ENCODE measurements at places on chromosomes 7 and 10.

DNA sequence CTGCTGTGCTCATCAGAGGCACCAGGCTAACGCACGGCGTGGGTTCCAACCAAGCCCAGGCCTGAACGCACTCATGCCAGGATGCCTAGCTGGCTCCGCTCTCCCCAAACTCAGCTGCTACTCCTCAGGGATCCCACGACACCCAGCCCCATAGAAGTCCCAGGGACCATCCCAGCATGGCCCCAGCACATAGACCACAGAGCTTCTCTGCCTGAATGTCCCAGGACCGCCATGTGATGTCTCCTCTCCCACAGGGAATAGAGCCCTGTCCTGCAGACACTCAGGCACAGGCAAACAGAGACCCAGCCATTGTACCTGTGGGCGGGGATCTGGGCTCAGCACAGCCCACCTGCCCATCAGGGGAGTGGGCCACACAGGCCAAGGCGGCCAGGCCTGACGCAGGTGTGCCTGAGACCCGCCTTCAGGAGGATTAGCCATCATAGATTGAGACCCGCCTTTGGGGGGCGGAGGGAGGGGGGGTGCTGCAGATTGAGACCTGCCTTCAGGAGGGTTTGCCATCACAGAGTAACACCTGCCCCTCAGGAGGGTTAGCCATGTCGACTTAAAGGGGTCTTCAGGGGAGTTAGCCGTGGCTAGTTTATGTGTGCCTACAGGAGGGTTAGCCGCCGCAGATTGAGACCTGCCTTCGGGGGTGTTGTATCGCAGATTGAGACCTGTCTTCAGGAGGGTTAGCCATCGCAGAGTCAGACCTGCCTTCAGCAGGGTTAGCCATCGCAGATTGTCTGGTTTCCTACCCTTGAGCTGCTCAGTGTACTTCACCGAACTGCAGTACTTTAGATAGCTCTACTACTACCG is 29.0 kb downstream of the RASGEF1A start:
- H3K36me3 ChIP-seq, result no peaks in the 10 kb centered on the region
- DNase-seq, result no peak
- no peaks in the 10 kb centered on the region for H3K4me1 ChIP-seq
- H3K4me3 ChIP-seq, result no peak overlapping the region
- no peaks in the 10 kb centered on the region for H3K27me3 ChIP-seq

DNA sequence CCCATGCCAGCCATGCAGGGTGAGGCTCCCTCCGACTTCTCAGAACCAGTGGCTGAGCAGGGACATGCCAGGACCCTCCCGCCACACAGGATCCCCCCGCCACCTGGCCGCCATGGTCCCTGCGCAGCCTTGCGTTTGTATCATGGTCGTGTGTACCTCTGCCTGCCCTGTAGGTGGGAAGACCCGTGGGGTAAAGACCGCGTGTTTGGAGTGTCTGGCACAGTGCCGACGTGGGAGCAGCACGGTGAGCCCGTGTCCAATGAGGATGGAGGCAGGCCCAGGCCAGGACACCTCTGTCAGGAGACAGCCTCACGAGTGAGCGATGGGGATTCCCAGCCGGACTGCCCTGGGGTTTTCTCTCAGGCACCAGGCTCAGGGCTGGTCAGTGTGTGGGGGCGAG is 31.9 kb downstream of the NKX6-2 start:
- H3K36me3 ChIP-seq, result no peaks in the 10 kb centered on the region
- H3K27ac ChIP-seq, result no peak overlapping the region
- H3K27me3 ChIP-seq, result no peaks in the 10 kb centered on the region

GRCh38 chr7:100158229-100159098 is at the start of gene TRAPPC14:
TSS of gene TRAPPC14 (minus strand) at chr7:100158723. CDS start at chr7:100158499, 224 bp downstream.
- peak; percentile 83 for DNase-seq
- H3K27me3 ChIP-seq, result no peaks in the 10 kb centered on the region
- H3K4me1 ChIP-seq, result peaks cover 6% of the 10 kb centered on the region
- H3K4me3 ChIP-seq, result peak within 1 kb of the TSS; percentile 85
- H3K27ac ChIP-seq, result peak within 1 kb of the TSS; percentile 86

- H3K36me3 ChIP-seq, result no peaks in the 10 kb centered on the region
- DNase-seq, result no peak
- H3K4me3 ChIP-seq, result no peak overlapping the region
- H3K4me1 ChIP-seq, result no peaks in the 10 kb centered on the region
- no peaks in the 10 kb centered on the region for H3K27me3 ChIP-seq
- H3K27ac ChIP-seq, result no peak overlapping the region
Measured at GRCh38 chr10:3625959-3626751, 158.9 kb downstream of the KLF6 start.

DNA sequence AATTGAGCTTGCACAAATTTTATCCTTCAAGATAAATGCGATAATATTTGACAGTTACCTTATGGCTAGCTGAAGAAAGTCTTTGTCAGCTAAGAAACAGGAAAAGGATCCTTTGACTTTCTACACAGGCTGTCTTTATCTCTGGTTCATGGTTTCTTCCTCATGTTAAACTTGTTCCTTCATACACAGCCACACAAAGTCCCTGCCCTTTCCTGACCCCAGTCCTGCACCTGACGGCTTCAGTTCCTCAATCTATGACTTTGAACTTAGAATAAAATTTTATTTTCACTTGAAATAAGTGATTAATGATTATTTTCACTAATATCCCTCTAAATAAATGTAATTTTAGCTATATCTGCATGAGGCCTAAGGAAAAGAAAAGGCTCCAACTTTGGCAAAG is 77.8 kb upstream of the PRSS1 start:
- no peak overlapping the region for H3K27ac ChIP-seq
- no peaks in the 10 kb centered on the region for H3K36me3 ChIP-seq
- no peak for DNase-seq
- H3K27me3 ChIP-seq, result no peaks in the 10 kb centered on the region

DNA sequence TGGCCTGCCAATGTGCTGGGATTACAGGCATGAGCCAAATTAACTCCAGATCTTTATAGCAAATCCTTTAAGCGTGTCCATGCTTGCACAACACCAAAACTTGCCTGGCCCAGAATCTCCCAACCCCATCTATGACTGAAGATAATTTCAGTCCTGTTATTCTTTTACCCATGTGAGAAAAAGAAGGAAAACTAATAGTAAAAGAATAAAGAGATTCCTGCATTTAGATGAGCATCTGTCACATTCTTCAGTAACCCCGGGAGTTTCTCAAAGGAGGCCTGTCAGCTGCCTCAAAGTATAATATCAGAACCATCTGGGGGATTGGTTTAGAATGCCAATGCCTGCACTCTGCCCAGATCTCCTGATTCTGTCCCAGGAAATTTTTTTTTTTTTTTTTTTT is 158.1 kb upstream of the KMT2E start:
- H3K36me3 ChIP-seq, result no peaks in the 10 kb centered on the region
- no peaks in the 10 kb centered on the region for H3K27me3 ChIP-seq
- no peak overlapping the region for H3K4me3 ChIP-seq

GRCh38 chr10:52048051-52048450 is 266.0 kb upstream of the DKK1 start:
- DNase-seq, result no peak
- no peaks in the 10 kb centered on the region for H3K36me3 ChIP-seq
- H3K27ac ChIP-seq, result no peak overlapping the region
- H3K27me3 ChIP-seq, result no peaks in the 10 kb centered on the region

- no peak overlapping the region for H3K4me3 ChIP-seq
- H3K36me3 ChIP-seq, result no peaks in the 10 kb centered on the region
- no peaks in the 10 kb centered on the region for H3K4me1 ChIP-seq
Measured at GRCh38 chr10:122486406-122487080, 25.2 kb downstream of the HTRA1 start.

DNA sequence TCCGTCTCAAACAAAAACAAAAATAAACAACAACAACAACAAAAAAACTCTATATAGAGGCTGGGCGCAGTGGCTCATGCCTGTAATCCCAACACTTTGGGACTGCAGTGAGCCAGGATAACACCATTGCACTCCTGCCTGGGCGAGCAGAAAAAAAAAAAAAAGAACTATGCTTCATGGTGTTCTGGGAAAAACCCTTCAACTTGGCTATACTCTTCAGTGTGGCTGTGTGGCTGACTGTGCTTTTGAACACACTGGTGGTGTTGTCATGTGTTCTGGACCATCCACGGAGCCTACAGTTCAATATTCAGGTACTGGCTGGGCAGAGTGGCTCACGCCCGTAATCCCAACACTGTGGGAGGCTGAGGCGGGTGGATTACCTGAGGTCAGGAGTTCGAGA is 26.5 kb downstream of the SNX8 start:
- H3K4me1 ChIP-seq, result no peaks in the 10 kb centered on the region
- H3K36me3 ChIP-seq, result no peaks in the 10 kb centered on the region
- no peak overlapping the region for H3K4me3 ChIP-seq
- DNase-seq, result no peak
- H3K27ac ChIP-seq, result no peak overlapping the region
- H3K27me3 ChIP-seq, result no peaks in the 10 kb centered on the region

DNA sequence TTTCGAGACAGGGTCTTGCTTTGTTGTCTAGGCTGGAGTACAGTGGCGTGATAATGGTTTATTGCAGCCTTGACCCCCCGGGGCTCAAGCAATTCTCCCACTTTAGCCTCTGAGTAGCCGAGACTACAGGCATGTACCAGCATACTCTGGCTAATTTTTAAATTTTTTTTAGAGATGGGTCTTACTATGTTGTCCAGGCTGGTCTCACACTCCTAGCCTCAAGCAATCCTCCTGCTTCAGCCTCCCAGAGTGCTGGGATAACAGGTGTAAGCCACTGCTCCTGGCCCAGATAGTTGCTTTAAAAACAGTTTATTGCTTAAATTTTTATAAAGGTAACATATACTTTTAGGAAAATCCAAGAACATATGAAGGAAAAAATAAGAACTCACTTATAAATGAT is 26.3 kb downstream of the NEURL1 start:
- H3K4me1 ChIP-seq, result no peaks in the 10 kb centered on the region
- no peak for DNase-seq
- H3K27me3 ChIP-seq, result no peaks in the 10 kb centered on the region
- H3K27ac ChIP-seq, result no peak overlapping the region
- no peak overlapping the region for H3K4me3 ChIP-seq
- no peaks in the 10 kb centered on the region for H3K36me3 ChIP-seq

GRCh38 chr7:100825751-100826513 is 1.4 kb downstream of the EPHB4 start:
- peak overlapping the region; percentile 89 for H3K27ac ChIP-seq
- no peaks in the 10 kb centered on the region for H3K4me1 ChIP-seq
- no peaks in the 10 kb centered on the region for H3K27me3 ChIP-seq
- DNase-seq, result no peak
- H3K4me3 ChIP-seq, result peak overlapping the region; percentile 66

DNA sequence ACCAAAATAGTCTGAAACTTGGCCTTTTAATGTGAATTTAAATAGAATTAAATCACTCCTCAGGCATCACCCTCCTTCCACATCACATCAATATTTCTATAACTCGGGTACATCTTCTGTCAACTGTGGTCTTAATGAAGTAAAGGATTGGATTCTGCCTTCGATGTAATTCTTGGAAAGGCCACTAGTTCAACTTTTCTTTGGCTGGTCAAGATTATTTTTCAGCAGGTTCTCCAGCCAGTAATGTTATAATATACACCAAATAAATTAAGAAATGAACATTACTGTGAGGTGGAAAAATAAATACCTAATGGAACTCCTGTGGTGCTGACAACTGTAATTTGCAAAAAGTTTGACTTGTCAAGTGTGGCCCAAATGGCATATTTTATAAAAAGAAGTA is 9.7 kb upstream of the SLC16A9 start:
- H3K27ac ChIP-seq, result no peak overlapping the region
- H3K4me3 ChIP-seq, result no peak overlapping the region
- H3K27me3 ChIP-seq, result no peaks in the 10 kb centered on the region
- no peaks in the 10 kb centered on the region for H3K4me1 ChIP-seq

- no peaks in the 10 kb centered on the region for H3K27me3 ChIP-seq
- no peak for DNase-seq
- no peaks in the 10 kb centered on the region for H3K4me1 ChIP-seq
- no peaks in the 10 kb centered on the region for H3K36me3 ChIP-seq
- peak overlapping the region; percentile 33 for H3K27ac ChIP-seq
Measured at GRCh38 chr7:80916770-80917741, 1.8 kb downstream of the SEMA3C start.

GRCh38 chr10:84540022-84540616 is 211.7 kb downstream of the CCSER2 start:
- no peak for DNase-seq
- H3K4me3 ChIP-seq, result no peak overlapping the region
- no peak overlapping the region for H3K27ac ChIP-seq

DNA sequence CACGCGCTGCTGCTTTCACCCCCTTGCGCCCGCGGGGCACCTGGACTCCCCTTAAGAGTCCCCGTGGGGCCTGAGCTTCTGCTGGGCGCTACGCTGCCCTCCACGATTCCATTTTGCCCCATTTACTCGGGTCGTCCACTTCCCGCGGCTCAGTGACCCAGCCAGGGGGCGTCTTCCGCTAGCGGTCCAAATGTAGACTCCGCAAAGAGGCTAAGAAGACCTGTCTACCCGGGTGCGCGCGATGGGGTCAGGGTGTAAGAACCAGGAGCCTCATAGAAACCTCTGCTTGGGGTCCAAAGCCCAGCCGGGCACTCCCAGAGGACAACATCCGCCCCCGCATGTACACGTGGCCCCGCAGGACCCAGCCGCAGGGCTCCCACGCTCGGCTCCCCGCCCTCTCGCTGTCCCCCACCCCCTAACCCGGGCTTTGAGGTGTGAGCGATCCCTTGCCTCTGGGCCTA is 5.2 kb upstream of the HMX2 start:
- peaks cover 100% of the 10 kb centered on the region for H3K27me3 ChIP-seq
- no peaks in the 10 kb centered on the region for H3K36me3 ChIP-seq
- peaks cover 2% of the 10 kb centered on the region for H3K4me1 ChIP-seq
- DNase-seq, result no peak

GRCh38 chr10:52257692-52258075 is 56.4 kb upstream of the DKK1 start:
- H3K27ac ChIP-seq, result no peak overlapping the region
- H3K4me1 ChIP-seq, result no peaks in the 10 kb centered on the region
- DNase-seq, result no peak
- H3K36me3 ChIP-seq, result no peaks in the 10 kb centered on the region
- H3K4me3 ChIP-seq, result no peak overlapping the region

DNA sequence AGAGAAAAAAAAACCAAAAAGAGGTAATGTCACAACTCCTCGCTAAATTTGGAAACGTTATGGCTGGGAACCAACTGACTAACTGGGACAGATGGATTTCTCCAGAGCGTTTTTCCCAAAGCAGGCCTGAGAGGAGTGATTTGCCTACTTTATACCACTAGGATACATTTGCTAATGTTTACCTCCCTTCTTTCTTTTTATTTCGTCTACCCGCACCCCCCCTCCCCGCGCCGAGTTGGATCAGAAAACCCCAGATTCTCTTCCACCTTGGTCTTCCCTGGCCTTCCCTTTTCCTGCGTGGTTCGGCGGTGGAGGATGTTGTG is 7.2 kb downstream of the CPA2 start:
- no peaks in the 10 kb centered on the region for H3K4me1 ChIP-seq
- H3K36me3 ChIP-seq, result no peaks in the 10 kb centered on the region

- H3K4me1 ChIP-seq, result peaks cover 10% of the 10 kb centered on the region
- H3K27me3 ChIP-seq, result no peaks in the 10 kb centered on the region
- no peaks in the 10 kb centered on the region for H3K36me3 ChIP-seq
- H3K4me3 ChIP-seq, result no peak overlapping the region
Measured at GRCh38 chr7:70585071-70585470, 546.9 kb upstream of the GALNT17 start.

GRCh38 chr10:511101-511848 is 178.2 kb downstream of the DIP2C start:
- no peaks in the 10 kb centered on the region for H3K36me3 ChIP-seq
- DNase-seq, result peak; percentile 94
- no peaks in the 10 kb centered on the region for H3K4me1 ChIP-seq
- H3K27me3 ChIP-seq, result no peaks in the 10 kb centered on the region

- H3K4me3 ChIP-seq, result no peak overlapping the region
- no peak overlapping the region for H3K27ac ChIP-seq
- DNase-seq, result no peak
- no peaks in the 10 kb centered on the region for H3K27me3 ChIP-seq
- H3K36me3 ChIP-seq, result no peaks in the 10 kb centered on the region
Measured at GRCh38 chr7:122584676-122585251, 114.2 kb downstream of the RNF133 start.

All from breast epithelium (tissue), 4 donors.